T-helper 2 cell (primary cell): ENCODE measurements at places on chromosomes 16 and 17.
A peak's percentile ranks its signal among the peaks of the same experiment; 100 is the strongest.

GRCh38 chr16:1424028-1424427 is 3.5 kb upstream of the UQCC4 start:
- no peak for DNase-seq

DNA sequence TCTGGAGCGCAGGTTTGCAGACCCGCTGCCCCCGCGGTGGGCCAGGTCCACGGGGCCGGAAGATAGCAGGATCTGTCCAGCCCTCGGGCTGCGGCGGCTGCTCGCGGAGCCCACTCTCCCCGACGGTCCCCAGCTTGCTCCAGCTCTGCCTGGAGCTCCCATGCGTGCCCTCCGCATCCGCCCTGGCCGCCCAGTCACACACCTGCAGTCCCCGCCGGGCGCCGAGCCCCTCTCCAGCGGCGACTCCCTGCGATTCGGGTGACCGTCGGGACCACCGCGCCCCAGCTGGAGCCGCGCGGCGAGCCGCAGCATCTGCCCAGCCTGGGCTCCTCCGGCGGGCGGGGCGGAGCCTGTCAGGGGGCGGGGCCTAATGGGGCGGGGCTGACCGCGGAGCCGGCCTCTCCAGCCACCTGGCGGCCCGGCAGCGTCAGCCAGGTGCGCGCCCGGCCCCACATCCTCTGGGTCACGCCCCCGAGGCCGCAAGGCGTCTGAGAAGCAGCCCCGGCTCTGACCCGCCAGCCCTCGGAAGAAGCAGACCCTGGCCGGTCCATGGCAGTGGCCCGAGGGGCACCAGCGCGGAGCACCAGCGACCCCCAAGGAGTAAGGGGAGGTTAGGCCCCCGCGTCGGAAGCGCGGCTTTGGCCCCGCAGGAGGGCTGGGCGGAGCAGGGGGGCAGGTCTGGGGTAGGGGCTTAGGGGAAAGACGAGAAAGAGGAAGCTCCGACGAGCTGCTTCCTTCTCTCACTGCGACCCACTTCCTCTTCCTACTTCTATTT is at the start of gene PIK3R5:
Gene PIK3R5, minus strand, starts transcription at position 314 of the 775 bp plus-strand sequence. CDS start 54,213 bp downstream, outside the sequence.
- DNase-seq: peak; percentile 74

GRCh38 chr17:80259457-80260068 is 1.1 kb upstream of the RNF213 start:
- peak; percentile 61 for DNase-seq

- no peak for DNase-seq
These were observed 56.6 kb downstream of the IRF8 start for GRCh38 chr16:85955566-85955965.
